ENCODE measurements at places on chromosomes 16 and 17.

DNA sequence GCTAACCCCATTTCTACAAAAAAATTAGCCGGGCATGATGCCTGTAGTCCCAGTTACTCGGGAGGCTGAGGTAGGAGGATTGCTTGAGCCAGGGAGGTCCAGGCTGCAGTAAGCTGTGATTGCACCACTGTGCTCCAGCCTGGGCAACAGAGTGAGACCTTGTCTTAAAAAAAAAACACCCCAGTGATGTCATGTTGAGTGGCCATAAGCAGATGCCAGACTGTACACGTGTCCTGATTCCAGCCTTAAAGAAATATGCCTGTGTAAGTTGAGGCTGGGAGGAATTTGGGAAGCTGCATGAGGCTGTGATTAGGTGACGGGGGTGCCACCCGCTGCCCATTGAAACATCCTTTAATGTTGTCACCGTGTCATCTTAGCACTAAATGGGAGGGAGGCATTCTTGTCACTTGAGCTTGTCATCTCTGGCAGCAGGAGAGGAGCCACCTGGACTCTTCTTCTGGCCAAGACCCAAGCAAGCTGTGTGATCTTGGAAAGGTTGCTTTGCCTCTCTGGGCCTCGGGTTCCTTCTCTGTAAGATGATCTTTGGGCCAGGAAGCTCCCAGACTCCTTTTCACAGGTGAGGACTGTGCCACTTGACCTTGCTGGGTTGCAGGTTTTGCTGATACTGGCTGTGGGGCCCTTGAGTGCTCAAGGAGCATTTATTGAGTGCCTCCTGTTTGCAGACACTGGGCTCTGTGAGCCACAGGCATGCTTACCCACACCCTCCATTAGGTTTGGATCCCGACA is 98.3 kb upstream of the CIBAR2 start:
- no peak for DNase-seq

DNA sequence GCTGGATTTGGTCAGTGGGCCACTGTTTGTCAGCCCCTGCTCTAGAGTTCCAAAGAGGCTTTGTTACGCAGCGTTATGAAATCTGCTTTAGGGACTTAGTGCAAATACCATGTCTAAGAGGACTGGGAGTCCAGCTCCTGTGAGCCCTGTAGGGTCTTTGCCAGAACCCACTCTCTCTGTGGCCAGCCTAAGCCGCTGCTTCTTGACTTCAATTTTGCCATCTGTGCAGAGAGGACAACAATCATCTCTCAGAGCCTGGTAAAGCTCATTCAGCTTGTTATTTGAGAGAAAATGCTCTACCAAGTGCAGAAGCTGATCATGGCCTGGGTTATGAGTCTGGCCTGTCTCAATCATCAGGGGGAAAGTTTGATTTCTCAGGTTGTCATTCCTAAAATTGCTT is 17.9 kb downstream of the CA10 start:
- no peak for DNase-seq

DNA sequence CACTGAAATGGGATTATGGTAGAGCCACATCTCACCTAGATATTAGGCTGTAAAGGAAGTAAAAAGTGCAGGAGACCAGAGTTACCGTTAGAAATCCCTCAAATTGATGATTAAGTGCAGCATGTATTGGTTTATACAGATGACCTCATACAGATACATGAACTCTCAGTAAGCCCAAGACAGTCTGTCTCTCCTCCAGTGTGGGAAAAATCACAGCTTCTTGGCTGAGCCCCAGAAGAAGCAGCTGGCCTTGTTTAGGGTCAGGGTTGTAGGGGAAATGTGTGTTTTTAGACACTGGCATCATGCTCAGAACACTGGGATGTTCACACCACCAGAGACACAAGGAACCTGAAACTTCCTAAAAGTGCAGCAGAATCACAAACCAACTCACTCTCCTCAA is 135.9 kb downstream of the KATNIP start:
- no peak for DNase-seq

GRCh38 chr17:7579834-7580603 is 581 bp downstream of the CD68 start:
- DNase-seq: no peak

- DNase-seq: no peak
These were observed 493 bp upstream of the PDE6G start for GRCh38 chr17:81656835-81657234.

DNA sequence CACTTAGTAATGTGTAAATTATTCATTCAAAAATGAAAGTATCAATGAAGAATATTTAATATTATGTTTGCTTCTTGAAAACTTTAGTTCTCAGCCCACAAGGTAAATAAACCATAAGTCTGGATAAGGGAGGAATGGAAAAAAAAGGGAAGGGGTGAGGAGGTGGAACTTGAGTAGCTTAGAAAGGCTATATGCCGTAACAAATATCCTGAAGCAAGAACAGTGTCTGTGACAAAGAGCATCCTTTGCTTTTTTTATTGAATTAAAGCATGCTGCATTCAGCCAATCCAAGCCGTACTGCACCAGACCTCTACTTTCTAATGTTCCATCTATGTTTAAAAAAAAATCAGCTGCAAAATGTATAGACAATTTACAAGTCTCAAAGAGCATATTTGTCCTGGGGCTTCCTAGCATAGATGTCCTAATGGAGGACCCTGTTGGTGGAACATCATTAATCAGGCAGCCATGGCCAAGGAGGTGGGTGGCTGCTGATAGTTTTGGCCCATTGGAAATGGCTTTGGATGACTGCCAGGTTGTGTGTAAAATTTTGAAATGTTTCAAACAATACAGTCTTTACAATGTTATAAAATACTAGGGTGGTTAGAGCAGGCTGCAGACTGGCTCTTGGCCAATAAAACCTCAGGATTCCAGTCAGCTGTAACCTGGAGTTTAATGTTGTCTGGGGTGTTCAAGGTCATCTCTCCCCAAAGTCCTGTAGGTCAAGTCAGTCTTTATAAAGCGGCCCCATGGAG is 895.8 kb upstream of the SOX9 start:
- no peak for DNase-seq

GRCh38 chr17:17761894-17762743 is 74.7 kb downstream of the SREBF1 start:
- no peak for DNase-seq

DNA sequence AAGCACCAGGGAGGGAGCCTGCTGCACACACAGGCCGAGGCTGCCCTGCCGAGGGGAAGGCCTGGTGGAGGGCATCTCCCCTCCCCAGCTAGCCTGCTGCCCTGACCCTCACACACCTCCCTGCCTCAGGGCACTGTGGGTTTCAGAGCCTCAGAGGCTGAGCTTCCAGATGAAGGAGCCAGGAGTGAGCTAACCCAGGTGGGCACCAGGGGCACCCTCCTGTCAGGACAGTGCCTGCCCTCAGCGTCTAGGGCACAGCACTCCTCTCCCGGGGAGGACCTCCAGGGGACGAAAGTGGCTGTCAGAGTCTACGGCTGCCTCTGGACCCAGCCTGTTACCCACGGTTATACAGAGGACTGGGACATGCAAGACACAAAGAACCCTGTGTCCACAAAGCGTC is 22.8 kb upstream of the DLX4 start:
- DNase-seq: no peak

- no peak for DNase-seq
These were observed 174.2 kb upstream of the FAM20A start for GRCh38 chr17:68775318-68775717.

DNA sequence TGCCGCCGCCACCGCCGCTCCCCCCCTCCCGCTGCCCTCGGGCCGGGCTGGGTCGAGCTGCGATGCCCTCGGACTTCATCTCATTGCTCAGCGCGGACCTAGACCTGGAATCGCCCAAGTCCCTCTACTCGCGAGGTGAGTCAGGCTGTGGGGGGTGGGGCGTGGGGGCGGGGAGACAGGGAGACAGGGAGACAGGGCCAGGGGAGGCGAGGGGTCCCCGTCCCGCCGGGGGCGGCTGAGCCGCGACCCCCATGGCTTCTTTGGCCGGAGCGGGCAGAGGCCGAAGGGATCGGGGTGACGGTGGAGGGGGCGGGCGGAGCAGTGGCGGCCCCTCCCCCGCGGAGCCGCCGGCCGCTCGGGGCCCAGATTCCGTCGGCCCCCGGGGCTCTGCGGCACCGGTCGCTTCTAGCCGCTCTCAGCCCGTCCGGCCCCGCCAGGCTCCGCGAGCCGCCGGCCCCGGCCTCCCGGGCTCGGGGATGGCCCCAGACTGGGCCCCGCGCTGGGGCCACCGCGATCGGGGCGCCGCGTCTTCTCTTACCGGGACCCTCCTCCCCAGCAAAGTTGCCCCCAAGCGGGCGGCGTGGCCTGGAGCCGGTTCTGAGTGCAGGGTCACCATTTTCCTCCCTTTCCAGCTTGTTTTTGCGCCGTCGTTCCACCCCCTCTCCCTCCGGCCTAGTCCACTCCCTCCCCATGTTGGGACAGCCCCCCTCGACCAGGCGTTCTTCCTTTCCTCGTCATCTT is 644 bp downstream of the NFAT5 start:
- DNase-seq: peak; percentile 90

GRCh38 chr17:17141860-17142552 is 64.1 kb downstream of the PLD6 start:
- DNase-seq: no peak

- no peak for DNase-seq
These were observed 199.5 kb upstream of the DYNLRB2 start for GRCh38 chr16:80341263-80341662.

DNA sequence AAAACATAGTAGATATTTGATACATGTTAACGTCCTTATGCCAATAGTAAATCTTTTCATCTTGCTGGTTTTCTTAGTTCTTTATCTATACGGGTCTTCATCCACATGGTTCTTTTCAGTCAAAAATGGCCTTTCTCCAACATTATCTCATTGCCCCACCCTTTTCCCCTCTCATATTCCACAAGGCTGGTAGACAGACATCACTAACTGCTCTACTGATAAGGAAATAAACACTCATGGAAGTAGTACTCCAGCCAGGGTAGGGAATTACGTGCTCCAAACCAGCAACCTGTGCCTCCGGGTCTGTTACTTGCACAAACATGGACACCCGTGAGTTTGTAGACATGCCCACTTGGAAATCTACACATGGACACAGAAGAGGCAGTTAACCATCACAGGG is 141.4 kb downstream of the XYLT1 start:
- DNase-seq: no peak

DNA sequence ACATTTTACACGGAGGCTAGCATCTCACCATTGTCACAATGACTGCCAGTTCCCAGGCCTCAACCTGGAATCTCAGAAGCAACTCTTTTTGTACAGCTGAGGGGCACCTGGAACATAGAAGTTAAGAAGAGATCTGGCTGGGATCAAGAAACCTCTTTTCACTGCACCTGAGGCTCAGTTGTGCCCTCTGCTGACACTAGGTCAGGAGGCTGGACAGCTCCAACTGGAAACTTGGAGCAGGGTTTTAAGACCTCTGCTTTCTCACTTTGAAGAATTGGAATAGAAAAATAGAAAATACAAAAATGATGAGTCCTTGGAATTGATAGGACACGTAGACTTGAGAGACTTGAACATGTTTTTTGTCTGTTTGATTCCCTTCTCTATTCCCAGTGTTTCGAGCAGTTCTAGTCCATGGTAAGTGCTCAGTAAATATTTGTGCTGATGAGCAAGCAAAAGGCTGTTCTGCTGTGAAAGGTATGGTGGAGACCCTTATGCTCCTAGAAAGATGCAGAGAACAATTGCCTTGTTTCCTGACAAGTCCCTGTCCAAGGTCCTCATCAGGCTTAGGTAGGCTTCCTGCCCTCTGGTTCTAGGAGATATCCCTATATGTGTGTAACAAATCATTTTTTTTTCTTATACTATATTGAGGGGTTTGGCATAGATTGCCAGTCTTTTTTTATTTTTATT is 13.6 kb upstream of the PPM1D start:
- DNase-seq: no peak

- DNase-seq: no peak
These were observed 107.1 kb downstream of the ADAMTS18 start for GRCh38 chr16:77327717-77328116.

All from spleen (tissue), 13 donors.